Activated naive CD4-positive, alpha-beta T cell treated with anti-CD3 and anti-CD28 coated beads, Interleukin-2, amount 50 U/mL, for 72 hours (primary cell): ENCODE measurements at places on chromosomes 4 and X.

- no peak for DNase-seq
Observed at GRCh38 chrX:41693024-41693423, 4.3 kb downstream of the GPR34 start.

- DNase-seq = no peak
Observed at GRCh38 chr4:45408996-45409395, 682.6 kb upstream of the GNPDA2 start.

DNA sequence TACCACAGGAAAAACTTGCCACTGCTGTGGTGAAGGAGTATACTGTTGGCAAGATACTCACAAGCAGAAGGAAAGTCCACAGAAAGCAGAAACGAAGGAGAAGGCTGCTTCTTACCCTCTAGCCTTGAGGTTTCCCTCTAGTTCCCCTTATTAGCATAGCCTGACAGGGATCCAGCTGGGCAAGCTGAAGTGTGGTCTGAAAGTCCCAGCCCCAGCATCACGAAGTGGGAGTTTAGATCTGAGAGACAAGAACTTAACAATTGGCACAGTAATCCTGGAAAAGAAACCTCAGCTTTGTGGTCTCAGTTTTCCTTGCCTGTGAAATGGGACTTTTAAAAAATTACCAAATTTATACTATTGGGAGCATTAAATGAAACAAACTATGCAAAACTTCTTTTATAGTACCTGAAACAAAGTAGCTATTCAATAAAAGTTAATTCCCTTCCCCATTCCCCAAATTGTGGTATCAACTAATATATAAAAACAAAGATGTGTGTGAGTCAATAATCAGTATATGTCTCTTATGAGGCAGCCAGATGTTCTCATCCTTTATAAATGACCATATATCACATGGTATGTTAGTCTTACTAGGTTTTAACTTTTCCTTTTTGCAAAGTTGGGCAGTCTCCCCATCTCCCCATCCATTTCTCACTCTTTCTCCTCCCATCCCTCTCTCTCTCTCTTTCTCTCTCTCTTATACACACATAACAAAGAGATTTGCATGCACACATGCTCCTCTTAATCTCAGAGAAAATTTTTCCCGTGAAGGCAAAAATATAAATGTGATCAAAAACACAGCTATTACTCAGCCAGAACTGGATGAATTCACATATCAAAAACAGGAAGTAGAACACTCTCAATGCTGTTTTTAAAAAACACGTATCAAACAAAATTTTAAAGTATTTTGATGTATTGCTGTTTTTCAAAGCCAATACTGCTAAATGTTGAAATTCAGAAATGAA lies 57.8 kb downstream of the SCFD2 start:
- DNase-seq = no peak

GRCh38 chrX:126137899-126138298 lies 28.2 kb downstream of the DCAF12L2 start:
- no peak for DNase-seq

- no peak for DNase-seq
Observed at GRCh38 chr4:106258145-106259045, 57.6 kb downstream of the TBCK start.

DNA sequence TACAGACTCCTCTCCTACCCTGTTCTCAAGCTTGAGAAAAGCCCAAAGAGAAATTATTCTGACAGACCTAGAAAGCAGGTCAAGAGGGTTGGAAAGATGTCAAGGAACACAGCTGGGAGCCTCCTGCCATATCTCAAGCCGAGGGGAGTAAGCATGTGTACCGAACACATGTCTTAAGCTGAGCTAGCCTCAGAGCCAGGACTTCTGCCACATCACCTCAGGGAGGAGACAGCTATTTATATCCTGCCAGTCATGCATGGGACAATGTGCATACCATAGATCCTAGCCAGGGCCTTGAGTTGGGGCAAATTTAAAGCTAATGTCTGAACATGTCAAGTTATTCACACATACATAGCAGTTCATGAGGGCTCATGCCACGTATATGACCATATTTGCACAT lies 11.8 kb downstream of the TMEM31 start:
- no peak for DNase-seq

- no peak for DNase-seq
Observed at GRCh38 chr4:74755486-74755885, 38.8 kb downstream of the BTC start.

GRCh38 chr4:104394406-104395167 lies 100.1 kb downstream of the CXXC4 start:
- no peak for DNase-seq

DNA sequence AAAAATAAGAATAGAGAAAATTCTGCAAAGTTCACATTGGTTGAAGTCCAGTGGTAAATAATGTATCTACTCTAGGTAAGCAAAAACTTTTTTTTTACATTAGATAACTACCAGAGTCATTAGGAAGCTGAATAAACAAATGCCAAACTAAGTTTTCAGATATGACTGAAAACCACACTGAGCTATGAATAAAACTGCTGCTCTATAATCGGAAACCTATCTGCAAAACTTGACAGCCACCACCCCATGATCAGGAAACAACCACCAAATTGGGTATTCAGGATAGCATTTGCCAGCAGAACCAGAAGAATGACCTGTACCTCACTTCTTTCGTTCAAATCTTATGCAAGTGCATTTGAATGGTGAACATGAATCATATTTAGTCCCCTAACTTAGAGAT lies 173.0 kb upstream of the TET2 start:
- no peak for DNase-seq

DNA sequence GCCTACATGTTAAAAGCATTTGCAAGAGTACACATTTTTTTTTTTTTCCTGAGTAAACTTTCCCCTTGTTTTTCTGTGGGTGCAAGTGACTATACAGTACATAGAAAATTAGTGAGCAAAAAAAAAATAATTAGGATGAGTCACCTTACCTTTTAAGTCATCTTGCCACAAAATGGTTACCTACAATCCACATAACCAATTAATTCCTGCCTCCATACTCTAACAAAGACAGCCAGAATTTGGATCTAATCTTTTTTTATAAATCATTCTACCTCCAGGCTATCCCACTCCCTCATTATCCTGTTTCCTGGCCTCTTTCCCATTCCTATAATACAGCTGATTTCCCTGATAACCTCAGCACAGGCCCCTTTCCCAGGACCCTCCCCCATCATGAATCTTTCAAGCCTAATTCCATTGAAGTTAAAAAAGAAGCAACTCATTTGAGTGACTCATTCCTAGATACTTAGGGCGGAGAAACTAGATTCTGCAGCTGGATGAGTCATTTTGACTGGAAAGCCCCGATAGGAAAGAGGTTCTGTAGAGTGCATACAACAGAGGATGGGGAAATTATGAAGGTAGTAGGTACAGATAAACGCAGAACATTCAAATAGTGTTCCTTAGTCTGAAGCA lies 128.2 kb downstream of the C4orf51 start:
- DNase-seq = no peak

DNA sequence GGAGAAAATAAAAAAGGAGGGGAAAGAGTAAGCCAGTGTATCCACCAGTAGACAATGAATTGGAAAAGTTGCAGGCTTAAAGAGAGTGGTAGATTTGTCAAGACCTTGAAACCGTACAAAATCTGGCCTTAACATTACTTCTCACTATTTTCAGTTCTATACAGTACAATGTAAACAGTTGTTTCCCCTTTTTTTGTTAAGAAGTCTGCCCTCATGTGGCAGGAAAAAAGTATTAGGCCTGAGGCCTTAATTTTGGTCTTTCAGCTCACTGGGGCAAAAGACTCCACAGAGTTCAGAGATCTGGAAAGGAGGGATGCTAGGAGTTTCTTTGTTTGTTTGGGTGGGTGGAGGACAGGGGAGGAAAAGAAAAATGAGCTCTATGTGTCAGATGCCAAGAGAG lies 92.8 kb upstream of the CCDC160 start:
- no peak for DNase-seq

DNA sequence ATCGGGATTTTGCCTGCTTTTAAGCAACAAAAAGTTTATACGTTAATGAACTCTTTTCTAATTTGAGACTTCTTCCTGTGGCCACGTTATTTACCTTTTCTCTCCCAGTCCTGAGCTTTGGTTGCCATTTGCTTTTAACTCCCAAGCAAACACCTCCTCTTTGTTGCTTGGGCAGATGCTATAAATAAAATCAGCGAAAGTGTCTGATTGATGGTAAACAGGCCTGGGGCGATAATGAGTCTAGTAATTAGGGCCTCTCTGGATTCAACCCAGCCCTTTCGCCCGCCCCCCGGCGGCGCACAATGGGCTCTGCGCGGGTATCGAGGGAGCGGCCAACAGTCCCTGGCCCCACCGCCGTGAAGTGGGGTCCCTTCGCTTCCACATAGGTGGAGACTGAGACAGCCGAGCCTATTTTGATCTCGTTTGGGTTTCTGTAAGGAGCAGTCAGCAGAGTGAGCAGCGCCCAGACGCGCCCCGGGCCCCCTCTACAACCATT lies 790 bp downstream of the CLGN start:
- DNase-seq = no peak

- DNase-seq = no peak
Observed at GRCh38 chr4:24126776-24127175, 236.9 kb upstream of the PPARGC1A start.

- DNase-seq = no peak
Observed at GRCh38 chrX:1384658-1385252, 7.2 kb downstream of the SLC25A6 start.

DNA sequence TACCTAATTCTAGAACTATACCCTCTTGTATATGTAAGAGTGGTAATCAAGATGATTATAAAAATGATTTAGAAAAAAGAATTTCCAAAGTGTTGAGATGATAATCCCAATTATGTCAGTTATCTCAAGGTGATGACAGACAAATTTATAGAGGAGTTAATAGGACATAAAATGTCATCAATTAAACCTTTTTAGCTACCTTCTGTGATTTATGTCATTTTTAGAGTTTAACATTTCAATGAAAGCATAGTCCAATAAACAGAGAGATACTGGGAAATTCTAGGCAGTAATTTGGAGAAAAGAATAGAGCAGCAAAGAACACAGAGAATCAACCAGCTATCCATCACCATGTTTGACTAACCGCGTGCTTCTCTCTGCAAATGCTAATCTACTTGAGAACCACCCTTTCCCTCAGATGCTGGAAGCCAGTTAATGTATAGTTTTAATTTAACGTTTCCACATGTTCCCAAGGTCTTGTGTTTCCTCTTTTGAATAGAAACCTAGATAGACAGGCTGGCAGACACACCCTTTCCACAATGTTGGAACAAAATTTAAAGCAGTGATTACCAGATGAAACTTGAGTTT lies 433.1 kb upstream of the FAM241A start:
- DNase-seq = no peak

DNA sequence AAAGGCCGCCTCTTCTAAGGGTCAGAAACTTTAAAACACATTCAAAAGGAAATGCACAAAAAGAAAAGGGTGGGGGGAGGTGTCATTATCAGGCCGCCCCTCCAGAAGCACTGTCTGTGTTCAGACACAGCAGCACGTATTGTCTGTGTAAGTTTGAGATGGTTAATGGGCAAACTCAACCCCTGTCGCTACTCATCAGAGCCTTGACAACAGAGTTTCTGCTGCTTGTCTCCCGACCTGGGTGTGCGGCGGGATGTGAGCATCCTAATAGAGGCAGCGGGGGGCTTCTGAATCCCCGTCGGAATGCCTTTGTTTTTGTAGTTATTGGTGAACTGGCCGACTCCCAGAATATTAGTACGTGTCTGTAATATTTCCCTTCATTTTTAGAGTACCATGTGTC lies 158.9 kb downstream of the DCTD start:
- DNase-seq = no peak

DNA sequence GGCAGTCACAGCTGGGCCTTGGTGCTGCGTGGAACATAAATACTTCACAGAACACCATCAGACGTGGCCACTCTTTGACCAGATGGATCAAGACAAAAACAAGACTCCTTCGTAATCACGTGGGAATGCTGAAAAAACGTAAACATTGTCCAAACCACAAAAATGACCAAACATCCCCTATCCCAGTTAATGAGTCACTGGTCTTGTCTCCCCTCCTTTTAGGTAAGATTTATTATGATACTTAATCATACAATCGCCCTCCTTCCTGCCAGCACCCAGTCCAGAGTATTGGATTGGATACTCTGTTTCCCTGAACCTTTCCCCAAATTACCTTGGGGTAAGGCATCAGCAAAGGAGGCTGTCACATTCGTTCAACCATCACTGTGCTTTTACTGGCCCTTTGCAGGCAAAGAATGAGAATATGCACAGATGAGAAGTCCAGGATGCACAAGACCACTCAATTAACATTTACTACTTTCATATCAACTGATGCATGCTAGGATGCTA lies 601 bp upstream of the TCEANC start:
- no peak for DNase-seq

DNA sequence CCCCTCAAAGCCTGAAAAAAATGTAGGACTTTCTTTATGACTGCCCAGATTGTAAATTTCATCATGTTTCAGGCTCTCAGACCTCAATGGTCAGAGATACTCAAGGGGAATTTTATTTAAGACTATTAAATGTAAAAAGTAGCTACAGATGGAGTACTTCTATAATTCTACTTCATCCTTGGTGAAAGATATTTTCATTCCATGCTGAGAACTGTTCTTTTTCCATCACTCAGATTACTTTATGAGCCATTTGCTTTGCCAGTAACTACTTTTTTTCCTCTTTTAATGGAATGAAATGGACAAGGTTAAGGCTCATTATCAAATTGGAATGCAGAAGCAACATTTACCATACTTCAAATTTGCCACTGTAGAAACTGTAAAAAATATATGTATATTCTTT lies 38.0 kb upstream of the PLS3 start:
- no peak for DNase-seq

DNA sequence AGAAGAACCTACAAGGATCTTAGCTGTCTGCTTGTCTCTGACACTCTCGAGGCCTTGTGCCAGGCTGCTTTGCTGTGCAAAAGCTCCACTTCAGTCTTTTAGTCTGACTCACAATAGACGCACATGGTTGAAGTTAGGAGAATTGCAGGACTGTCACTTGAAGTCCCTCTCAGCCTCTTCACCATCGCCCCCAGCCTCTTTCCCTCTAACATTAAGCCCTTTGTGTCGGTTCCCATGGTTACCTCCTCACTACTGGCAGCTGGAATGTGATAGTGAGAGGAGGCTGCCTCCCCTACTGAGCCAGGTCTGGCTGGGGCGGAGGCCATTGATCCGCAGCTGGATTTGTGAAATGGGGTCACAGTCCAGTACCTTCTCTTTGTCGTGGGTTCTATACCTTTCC lies 201.8 kb downstream of the SOWAHB start:
- DNase-seq = no peak

DNA sequence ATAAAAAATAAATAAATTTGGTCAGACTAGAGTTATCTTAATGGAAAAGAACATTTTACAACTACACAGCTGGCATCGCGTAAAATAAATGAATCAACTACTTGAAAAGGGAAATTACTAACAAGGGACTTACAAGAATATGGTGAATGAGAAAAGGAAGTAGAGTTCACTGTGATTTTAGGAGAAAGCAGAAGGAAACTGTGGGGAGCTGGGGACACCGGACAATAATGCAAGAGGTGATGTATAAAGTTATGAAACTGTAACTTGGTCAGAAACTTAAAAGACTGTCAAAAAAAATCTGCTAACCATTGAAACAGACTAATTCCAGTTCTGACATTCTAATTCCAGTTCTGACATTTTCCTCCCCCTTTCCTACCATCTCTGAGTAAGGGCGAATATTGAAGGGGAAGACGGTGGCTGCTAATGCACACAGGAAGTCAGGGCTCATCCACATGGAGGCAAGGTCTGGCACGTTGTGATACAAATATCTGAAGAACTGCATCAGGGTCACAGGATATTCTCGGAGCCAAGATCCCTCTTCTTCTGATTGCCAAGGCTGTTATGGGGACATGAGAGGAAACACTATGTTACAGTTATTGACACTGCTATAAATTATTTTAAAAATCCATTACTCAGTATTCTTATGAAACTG lies 170.5 kb downstream of the CDS1 start:
- DNase-seq = no peak
